ENCODE measurements at places on chromosomes 2 and 18.

GRCh38 chr2:32825291-32825712 is 121.5 kb upstream of the LTBP1 start:
- DNase-seq: no peak

GRCh38 chr2:209907746-209908145 is 94.7 kb upstream of the RPE start:
- DNase-seq: no peak

DNA sequence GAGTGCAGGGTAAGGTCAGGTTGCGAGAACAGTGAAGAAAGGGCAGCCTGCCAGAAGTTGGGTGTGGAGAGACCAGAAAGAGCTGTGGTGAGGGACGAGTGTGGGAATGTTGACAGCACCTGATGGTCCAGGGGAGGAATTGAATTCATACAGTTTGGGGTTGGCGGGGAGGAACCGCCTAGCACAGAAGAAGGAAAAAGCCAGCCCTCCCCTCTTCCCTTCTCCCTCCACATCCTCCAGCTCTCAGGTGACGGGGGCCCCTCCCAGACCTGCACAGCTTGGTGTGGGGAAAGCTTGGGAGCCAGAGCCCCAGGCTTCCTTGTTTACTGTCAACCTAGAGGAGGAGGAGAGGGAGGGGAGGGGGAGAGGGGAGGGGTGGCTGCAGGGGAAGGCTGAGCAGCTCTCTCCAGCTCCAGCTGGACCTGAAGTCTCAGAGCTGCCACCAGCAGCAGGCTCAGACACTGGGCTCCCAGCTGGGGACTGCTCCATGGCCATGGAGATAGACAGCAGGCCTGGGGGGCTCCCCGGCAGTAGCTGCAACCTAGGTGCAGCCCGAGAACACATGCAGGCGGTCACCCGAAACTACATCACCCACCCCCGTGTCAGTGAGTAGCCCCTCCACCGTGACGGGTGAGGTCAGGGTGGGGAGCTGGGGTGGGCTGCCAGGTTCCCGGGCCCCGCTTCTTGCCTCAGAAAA is at the start of gene ATP6V1B1:
ATP6V1B1 (plus strand) TSS at position 433 of the 697 bp plus-strand sequence; CDS start at position 488, 55 bp downstream.
- no peak for DNase-seq

DNA sequence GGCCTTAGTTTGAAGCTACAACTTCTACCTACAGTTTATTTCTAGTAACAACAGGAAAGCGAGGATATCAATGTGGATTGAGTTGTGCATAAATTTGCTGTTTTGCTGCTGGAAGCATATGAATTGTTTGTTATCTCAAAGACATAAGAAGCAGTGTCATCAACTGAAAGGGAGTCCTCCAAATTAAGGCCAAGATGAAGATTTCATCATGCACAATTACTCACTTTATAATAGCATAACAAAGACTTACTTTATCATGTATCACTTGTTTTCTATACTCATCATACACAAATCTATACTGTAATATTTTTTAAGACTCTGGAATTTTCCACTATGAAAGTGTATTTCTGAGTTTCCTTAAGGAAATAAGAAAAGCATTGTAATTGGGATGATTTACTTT is 136.1 kb upstream of the FANCL start:
- no peak for DNase-seq

DNA sequence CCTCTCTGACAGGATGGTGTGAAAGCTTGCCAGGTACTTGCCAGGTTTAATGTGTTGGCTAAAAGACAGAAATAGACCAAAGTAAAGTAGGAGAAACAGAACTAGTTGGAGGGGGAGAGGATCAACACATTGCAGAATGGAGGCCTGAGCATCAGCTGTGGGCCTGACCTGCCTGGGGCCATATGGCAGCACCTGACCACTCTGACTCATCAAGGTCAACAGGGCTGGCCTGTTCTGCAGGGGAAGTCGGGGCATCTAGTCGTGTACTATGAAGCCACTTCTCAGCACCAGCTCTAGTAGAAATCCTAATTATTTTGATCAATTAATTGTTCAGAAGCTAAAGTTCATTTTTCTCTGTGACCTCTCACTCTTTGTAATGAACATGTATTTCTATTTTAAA is 35.8 kb upstream of the NOSTRIN start:
- no peak for DNase-seq

GRCh38 chr2:239882331-239882732 is 142.8 kb downstream of the NDUFA10 start:
- DNase-seq: peak; percentile 27

DNA sequence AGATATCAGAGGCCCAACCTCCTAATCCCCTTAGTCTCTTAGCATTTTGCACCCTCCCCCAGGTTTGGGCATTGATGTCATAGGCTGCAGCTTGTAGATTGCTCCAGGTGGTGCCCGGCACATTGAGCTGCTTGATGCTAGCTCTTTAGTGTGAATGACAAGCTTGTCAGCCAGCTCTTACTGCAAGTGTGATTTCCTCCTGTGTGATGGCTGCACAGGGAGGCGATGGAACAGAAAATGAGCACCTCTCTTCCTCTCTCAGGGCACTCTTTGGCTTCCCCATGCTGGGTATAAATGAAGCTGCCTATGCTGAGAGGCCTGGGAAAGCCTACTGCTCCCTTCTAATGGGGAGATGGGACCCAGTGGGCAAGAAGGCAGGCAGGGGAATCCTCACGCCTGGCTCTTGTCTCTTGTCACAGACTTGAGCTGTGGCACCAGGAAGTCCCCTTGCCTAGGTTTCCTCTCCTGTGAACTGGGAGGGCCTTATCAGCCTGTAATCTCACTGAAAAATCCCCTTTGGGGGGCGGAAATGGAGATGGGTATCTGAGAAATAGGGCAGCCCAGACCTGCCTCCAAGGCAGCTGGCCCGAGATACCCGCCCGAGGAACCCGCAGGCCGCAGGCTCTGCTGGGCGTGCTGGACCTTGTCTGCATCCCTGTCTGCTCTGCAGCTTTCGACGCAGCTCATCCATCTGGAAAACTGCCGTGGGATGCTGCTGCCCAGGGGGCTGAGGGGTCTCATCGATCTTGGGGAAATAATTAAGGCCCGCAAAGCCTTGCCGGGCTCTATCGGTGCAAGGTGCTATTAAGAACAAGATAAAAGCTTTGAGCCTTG is 163.5 kb upstream of the CXCR4 start:
- no peak for DNase-seq

GRCh38 chr2:18520451-18521425 is 39.7 kb downstream of the RDH14 start:
- peak; percentile 26 for DNase-seq

- DNase-seq: no peak
These were observed 31.1 kb upstream of the PPP1R1C start for GRCh38 chr2:181954538-181954883.

DNA sequence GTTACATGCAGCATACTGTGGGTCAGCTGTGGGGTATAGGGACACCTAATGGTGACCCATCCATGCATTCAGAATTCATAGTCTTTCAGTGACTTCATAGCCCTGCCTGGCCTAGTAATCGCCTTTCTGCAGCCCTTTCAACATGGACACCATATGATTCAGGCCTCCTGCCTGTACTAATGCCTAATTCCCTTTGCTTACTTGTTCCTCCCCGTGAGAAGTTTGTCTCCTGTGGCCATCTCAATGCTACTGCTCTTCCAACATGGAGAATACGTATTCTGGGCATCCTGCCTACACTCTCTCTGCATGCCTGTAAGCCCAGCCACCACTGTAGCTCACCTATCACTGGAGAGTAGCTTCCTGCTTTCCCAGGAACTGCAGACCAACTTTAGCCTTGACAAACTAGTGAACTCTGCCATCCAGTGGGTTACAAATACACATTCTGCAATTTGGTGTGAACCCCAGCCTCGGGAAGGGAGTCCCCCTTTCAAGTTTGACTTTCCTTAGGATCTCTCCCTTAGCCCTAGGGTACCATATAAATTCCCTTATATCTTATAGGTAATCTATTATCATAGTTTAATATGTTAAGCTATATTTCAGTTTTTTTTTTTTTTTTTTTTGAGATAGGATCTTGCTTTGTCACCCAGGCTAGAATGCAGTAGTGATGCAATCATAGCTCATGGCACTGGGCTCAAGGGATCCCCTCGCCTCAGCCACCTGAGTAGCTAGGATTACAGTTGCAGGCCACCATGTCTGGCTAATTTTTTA is 22.3 kb downstream of the M1AP start:
- no peak for DNase-seq

GRCh38 chr18:44680273-44681075 is at the start of gene SETBP1:
Gene SETBP1 (plus strand): TSS chr18:44680888. CDS start chr18:44701347, 20,459 bp downstream.
- no peak for DNase-seq
